Spinal cord (tissue), 10 donors: ENCODE measurements at places on chromosomes 12 and 14.

DNA sequence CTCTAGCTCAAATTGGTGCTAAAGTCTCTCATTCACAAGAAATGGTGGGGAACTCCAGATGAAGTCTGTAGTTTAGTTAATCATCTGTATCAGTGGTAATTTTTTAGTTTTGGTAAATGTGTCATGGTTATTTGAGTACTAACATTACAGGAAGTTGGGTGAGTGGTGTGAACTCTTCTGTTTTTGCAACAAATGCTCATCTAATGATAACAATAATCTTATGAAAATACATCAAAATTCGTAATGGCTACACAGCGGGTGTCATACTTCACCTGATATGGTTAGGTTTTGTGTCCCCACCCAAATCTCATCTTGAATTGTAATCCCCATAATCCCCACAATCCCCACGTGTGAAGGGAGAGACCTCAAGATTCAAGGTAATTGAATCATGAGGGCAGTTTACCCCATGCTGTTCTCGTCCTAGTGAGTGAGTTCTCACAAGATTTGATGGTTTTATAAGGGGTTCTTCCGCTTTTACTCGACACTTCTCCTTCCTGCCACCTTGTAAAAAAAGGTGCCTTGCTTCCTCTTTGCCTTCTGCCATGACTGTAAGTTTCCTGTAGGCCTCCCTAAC lies 209.3 kb upstream of the FOXN3 start:
- no peak for DNase-seq

- no peak for DNase-seq
Observed at GRCh38 chr12:53493610-53494391, 5.5 kb downstream of the MAP3K12 start.

DNA sequence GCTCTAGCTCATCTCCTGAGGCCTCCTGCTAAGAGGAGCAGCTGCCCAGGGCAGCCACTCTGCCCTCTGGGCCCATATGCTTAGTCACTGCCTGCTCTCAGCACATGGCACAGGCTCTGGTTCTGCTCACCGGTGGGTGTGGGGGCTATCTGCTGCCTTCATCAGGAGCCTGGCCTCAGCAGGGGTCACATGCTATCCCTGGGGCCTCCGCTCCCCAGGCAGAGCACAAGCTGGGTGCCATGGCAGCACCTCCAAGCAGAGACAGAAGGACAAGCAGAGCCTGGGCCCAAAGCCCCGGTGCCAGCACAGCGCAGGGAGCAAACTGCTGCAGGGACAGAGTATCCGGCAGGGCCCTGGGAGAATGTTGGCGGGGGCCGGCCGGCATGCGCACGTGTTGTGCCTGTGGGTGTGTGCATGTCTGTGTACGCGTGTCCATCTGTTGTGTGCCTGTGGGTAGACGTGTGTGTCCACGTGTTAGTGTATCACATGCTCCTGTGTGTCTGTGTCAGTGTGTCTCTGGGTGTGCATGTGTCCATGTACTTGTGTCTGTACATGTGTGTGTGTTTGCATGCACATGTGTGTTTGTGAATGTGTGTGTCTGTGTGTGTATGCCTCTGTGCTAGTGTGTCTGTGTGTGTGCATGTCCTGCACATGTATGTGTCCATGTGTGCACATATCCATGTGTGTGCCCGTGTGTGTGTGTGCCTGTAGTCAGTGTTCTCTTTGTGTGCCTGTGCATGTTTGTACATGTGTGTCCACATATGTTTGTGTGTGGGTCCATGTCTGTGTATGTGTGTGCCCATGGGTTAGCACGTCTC lies 326.9 kb downstream of the TMEM121 start:
- DNase-seq: no peak

DNA sequence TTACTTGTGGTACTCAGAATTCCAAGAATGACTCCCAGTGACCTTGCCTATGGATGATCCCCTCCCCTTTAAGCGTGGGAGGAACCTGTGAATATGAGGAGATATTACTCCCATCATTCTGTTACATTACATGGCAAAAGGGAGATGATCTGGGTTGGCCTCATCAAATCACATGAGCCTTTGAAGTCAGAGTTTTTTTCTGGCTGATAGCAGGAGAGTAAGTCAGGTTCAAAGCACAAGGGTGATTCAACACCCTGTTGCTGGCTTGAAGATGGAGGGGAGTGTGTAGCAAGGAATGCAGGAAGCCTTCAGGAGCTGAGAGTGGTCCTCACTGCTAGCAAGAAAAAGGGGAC lies 9.1 kb upstream of the MDM2 start:
- no peak for DNase-seq

DNA sequence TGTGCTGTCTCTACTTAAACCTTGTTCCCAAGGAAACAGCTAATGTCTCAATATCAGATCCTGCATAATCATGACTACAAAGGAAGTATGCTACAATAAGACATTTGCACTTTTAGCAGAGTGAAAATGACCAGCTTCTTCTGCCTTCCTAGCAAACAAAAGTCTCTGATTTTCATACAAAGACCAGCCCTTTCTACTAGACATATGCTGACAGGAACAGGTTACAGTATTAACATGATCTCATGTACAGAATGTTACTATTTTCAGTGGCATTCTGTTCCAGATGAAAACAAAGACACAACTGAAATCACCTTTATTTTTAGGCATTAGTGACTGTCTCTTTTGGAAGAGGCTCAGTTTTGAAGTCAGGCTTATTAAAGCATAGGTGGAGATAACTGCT lies 228.6 kb downstream of the MED13L start:
- DNase-seq: no peak

- DNase-seq: no peak
Observed at GRCh38 chr12:2454601-2455177, 340.1 kb upstream of the FKBP4 start.

- DNase-seq: no peak
Observed at GRCh38 chr14:65098586-65098985, 3.7 kb downstream of the MAX start.

DNA sequence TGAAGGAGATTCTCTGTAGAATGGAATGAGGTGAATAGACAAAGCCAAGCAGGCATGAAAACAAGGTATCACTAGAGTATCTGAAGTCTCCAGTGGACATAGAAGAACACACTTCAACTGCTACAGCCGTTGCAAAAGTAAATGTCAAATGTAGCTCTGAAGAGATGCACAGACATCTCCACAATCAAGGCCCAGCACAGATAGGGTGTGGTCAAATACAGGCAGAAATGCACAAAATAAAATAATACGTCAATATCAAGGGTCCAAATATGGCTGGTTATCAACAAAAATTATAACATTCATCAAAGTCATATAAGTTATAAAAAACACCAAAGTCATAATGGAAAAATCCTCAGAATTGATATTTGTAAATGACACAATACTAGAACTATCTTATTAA lies 1107.3 kb downstream of the TMEM121 start:
- no peak for DNase-seq

DNA sequence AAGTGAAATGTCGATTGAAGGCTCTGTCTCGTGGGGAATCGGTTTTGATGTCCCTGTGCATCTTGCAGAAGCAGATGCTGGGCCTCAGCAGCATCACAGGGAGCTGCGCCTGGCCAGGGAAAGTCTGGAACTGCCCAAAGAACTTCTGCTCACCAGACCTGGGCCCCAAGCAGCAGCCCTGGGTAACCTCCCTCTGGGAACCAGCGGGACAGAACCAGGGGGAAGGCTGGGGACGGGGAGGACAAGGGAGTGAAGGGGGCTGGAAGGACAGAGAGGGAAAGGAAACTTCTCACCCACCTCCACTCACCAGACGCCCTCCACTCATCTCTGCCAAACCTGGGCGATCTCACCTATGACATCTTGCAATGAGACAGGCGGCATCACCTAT lies 26.8 kb upstream of the C14orf180 start:
- DNase-seq: no peak

DNA sequence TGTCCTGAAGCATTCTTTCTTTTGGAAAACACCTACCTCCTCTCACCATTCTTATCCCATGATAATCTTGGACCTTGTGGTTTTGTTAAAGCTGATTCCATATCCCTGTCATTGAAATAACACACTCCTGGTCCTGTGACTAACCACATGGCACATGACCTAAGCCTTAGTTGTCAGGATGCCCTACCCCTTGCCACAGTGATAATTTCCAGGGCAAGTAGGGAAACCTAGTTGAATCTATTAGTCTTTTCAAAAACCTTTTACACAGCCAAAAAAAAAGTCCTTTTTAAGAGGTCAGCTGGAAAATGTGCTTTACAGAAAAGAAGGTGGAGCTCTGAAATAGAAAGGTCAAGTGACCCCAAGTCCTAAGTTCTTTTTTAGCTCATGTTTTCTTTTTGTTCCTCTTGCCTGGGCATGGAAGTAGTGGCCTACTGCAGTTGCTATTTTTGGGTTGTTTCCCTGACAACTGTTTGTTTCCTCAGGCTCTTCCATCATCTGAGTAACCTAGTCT lies 608.4 kb downstream of the LRFN5 start:
- peak; percentile 15 for DNase-seq

- DNase-seq: no peak
Observed at GRCh38 chr14:58941629-58942028, 246.8 kb upstream of the DAAM1 start.

DNA sequence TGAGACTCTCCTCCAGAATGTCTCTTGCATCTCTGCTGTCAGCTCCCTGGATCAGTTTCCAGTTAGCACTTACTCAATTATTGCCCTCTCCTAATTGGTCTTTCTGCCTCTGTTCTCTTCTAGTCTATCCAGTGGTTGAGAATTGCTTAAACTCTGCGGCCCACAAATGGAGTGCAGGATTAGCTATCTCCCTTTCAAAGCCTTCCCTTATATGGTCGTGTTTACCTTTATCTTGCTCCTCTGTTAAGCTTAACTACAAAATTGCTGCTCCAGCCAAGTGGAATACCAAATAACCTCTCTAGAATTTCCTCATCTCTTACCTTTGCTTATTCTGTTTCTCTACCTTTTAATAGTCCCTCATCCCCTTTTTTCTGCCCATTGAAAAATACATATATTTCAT lies 132.7 kb downstream of the NRXN3 start:
- no peak for DNase-seq

GRCh38 chr12:9794484-9795093 lies 32.7 kb upstream of the KLRF1 start:
- no peak for DNase-seq

- DNase-seq: no peak
Observed at GRCh38 chr12:57254506-57255280, 3.7 kb upstream of the STAC3 start.

DNA sequence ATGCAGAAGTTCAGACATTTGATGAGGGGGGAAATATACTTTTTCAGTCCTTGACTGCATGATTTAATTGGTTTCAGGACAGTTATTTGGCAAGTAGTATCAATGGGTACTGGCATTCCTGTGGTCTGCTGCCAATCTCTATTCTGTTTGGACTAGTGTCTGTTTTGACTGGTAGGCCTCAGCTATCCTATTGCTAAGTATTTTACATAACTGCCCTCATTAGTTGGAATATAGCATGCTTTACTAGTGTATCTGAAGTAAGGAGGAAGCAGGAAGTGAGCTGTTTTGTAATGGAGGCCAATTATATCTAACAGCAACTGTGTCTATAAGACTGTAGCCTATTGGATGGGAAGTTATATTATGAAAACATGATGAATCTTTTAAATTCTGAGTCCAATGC lies 104.3 kb downstream of the FLRT2 start:
- no peak for DNase-seq

DNA sequence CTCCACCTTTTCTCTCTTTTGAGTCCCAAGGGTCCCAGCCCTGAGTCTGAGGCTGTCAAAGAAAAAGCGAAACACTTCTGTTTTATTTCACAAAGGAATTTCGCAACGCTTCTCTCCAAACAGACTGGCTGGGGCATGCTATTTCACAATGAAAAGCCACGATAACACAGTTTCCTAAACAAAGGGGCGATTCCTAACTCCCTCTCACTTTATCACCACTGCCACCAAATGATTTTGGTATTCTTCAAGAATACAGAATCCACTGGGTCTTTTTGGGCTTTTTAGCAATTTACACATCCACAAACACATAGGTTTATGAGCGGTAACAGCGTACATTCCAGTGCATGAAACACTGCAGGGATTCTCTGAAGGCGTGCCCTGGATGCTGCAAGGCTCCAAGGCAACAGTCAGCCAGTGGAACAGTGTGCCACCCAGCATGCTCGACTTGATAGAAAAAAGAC lies 161.2 kb downstream of the DAD1 start:
- DNase-seq: peak; percentile 82

GRCh38 chr12:7073946-7074345 lies 13.4 kb downstream of the C1S start:
- no peak for DNase-seq

- DNase-seq: no peak
Observed at GRCh38 chr14:79643132-79643531, 568.2 kb downstream of the DIO2 start.

GRCh38 chr14:90003526-90004307 lies 48.0 kb downstream of the TDP1 start:
- no peak for DNase-seq

- peak; percentile 47 for DNase-seq
Observed at GRCh38 chr12:111412007-111412829, 6.5 kb downstream of the SH2B3 start.

GRCh38 chr12:92519284-92519683 lies 183.5 kb upstream of the PLEKHG7 start:
- no peak for DNase-seq

- no peak for DNase-seq
Observed at GRCh38 chr14:50018933-50019210, 97.5 kb downstream of the VCPKMT start.

GRCh38 chr12:24631676-24632426 lies 317.1 kb downstream of the BCAT1 start:
- DNase-seq: no peak

DNA sequence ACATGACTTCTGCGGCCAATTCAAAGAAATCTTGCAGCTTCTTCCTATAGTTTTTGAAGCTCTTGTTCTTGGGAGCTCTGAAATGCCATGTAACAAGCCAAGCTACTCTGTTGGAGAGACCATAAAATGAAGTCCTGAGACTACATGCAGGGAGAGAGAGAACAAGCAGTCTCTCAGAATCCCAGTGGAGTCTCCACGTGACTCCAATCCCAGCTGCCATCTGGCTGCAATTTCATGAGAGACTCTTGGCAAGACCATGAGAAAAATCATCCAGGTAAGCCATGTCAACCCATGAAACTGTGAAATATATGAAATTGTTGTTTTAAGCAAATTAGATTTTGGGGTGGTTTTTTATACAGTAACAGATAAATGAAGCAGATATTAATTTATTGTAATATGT lies 54.4 kb downstream of the KLRG1 start:
- DNase-seq: no peak

DNA sequence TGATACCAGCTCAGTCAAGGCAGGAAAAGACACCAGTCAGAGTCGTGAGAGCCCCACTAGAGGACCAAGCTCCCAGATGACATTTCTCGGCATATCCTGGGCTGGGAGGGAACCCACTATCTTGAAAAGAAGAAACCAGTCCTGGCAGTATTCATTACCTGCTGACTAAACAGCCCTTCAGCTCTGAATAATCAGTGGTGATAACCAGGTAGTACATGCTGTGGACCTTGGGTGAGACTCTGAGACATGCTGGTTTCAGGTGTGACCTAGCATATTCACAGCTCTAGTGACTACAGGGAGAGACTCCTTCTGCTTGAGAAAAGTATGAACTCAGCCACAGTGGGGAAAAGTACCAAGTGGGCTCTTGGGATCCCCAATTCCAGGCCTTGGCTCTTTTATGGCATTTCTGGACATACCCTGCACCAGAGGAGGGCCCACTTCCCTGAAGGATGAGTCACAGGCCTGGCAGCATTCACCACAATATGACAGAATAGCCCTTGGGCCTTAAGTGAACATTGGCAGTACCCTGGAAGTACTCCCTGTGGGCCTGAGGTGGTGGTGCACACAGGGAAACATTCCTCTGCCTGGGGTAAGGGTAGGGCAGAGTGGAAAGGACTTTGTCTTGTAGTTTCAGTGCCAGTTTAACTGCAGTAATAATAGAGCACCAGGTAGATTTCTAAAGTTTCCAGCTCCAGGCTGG lies 82.6 kb upstream of the SLC38A4 start:
- DNase-seq: no peak
